ENCODE measurements at places on chromosomes 4 and X.

GRCh38 chr4:181550381-181550780 is 692.8 kb upstream of the TENM3 start:
- no peak for DNase-seq

DNA sequence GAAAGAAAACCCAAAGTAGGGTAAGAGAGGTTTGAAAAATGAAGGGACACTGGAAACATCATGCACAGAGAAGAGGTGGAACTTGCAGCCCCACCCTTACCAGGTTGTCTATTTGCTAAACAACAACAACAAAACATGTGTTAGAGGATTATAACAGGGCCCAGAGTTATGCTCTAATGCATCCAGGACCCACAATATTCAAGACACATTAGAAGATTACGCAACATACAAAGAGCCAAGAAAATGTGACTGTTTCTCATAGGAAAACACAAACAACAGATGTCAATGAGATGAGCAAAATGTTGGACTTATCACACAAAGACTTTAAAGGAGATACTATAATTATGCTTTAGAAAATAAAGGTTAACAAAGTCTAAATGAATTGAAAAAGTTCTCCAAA is 128.5 kb downstream of the LRBA start:
- no peak for DNase-seq

DNA sequence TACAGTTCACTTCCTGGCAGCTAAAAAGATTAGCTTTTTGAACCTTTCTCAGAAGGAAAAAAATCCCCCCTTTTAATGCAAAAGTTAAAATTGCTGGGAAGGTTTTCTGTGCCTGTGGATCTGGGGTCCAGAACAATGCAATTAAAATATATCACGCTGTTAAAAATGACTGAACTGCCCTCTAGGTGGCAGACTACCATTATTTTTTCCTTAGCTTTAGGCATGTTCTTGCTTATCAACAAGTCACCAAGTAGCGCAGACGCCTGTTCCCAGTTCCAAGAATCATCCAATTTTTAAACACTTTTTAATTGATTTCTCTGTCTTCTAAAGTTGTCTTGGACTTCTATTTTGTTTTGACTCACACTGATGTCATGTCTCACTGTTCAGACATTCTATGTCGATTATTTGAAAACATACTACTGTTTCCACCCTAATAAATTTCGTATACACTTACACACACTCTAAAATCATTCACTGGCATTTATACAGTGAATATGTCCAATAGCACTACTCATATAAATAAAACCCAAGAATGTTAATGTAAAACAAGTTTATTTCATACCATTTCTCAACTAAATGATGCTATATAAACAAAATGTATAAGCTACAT is 661.6 kb downstream of the RAPGEF2 start:
- no peak for DNase-seq

DNA sequence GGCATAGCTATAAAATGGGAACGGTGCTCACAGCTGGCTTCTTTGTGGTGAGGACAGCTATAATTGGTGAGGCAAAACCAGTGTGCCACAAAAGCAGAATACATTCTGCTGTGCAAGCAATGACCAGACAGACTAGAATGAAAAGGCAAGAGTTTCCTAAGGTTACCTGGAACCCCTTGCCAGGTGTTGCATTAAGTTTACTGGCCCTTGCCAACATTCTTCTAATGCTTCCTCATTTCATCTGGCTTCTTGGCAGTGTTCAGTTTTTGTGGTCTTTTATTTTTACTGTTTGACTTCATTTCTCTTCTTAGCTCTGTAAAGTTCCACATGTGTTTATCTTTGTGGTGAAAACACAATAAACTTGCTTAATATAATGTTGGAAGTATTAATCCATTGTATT is 131.4 kb downstream of the PTTG2 start:
- DNase-seq = no peak

GRCh38 chr4:89949782-89950387 is 55.2 kb downstream of the MMRN1 start:
- DNase-seq = no peak

DNA sequence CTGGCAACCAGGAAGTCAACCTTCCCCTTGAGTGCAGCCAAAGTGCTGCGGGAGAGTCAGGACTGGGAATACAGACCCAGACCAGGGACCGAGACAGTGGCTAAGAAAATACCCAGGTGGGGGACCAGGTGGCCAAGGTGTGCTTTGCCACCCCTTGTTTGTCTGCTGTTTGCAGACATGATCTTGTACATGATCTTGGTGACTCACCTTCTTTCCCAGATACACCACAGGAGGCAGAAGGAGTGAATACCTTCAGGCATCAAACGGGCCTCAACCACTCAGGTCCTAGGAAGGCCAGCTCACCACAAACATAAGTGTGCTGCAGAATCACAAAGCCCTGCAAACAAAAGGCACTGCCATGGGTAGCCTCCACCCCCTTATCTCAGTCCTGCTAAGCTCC is 62.0 kb downstream of the CNGA2 start:
- DNase-seq = no peak

DNA sequence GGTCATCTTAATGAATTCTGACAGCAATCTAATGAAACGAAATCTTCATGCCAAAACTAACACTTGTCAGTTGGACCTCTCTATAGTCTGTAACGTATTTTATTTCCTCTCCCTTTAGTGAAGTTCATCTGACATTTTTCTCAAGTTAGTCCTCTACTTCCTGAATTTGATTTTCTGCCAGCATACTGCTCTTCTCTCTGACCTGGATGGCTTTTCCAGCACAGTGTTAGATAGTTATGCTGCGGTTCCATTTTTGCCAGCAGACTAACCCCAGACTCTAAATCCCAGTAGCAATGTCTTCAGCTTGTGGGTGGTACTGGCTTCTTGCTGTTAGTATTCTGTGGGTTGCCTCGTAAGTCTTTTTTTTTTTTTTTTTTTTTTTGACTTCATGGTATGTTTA is 146.7 kb upstream of the VEGFC start:
- no peak for DNase-seq

GRCh38 chr4:1194010-1194900 is 21.9 kb upstream of the SPON2 start:
- DNase-seq = no peak

DNA sequence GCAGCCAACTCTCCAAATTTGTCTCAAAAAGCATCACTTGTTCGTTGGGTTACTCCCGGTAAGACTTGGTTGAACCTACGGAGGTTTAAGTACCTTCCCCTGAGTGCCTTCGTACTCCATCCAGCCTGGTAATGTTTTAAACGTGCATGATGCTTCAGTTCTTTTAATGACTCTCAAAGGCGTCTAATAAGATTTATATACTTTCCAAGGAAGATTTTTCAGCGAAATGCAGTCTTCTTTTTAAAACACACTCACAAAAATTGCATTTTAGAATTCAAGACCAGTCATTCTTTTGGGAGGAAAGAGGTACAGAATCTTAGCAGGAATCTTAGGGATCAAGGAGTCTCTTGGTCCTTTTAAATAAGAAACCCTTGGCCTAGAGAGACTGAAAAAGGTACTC is 430 bp upstream of the TRPC3 start:
- DNase-seq = no peak

DNA sequence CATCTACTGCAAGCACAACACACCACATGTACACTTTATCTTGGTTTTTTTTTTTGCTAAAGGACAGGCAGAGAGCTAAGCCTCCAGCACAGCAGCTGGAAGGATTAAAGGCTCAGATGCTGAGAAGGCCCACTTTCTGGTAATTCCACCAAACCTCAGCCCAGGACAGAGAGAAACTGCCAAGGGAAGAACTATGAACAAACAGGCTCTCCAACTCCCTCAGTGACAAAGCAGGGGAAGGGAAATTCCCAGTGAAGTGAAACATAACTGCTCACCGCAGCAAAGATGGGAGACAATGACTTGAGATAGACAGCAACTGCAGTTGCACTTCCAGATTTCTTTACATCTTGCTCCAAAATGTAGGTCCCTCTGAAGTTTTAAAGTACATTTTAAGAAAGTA is 4.8 kb downstream of the PROM1 start:
- DNase-seq = no peak

DNA sequence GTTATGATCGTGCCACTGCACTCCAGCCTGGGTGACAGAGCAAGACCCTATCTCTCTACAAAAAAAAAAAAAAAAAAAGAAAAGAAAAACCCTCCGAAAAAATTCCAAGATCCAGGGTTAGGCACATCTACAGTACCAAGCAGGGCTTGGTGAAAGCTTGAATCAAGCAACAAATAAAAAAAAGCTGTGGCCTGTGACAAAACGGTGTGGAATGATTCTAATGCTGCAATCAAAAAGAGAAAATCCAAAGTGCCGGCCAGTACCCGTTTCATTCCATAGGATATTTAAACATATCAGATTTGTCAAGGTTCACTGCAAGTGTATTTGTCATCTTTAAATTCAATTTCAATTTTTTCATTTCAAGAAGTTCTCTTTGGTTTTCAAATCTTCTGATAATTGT is 20.5 kb downstream of the RWDD4 start:
- DNase-seq = no peak

- no peak for DNase-seq
Measured at GRCh38 chr4:84862064-84862463, 104.4 kb downstream of the WDFY3 start.

DNA sequence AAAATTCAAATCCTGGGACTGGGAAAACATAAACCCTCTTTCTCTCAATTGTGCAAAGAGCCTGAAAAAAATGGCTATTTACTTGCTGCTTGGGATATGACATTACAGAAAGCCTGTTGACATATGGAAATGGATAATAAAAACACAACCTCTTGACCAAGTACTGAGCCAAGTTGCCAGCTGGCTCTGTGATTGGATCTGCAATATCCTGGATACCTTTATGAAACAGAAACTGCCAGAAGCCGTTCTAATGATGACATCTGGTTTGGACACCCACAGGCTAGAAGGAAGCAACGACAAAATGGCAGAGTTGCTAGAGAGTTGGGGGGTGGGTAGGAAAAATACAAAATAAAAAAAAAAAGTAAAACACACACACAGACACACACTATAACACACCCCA is 481.4 kb downstream of the FAT4 start:
- no peak for DNase-seq

GRCh38 chr4:22780317-22780716 is 87.6 kb downstream of the GBA3 start:
- DNase-seq = no peak

- DNase-seq = no peak
Measured at GRCh38 chr4:184320631-184321030, 103.0 kb upstream of the ENPP6 start.

DNA sequence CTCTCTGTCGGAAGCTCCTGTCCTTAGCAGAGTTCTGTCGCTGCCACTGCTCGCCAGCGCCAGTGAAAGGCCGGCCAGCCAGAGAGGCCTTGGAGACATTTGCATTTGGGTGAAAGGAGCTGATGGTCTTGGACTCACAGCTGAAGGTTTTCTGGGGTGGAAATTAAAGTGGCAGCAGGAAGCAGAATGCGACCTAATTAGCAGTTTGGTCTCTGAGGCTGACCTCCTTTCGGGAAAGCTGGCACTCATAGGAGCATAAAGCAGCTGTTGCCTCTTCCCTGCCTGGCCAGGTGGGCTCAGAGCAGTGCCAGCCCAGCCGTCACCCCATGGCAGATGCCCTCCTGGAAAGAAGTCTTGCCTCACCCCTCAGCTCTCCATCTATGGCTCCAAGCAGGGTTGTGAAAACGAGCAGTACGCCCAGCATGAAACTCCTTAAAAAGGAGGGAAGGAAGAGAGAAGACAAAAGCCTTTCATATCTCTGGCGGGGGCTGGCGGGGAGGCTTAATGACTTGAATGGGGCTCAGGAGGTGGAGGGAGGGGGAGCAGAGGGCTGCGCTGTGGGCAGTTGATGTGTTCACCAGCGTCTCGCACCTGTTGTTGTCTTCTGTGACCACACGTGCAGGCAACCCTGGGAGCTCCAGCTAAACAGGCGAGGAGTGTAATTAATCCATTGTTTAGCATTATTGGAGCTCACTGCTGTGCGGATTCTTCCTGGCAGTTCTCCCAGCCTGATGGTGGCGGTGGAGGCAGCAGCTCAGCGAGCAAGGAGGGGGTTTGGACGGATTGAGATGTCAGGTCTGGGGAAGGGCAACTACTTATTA is 264.0 kb downstream of the MID1IP1 start:
- DNase-seq = no peak

DNA sequence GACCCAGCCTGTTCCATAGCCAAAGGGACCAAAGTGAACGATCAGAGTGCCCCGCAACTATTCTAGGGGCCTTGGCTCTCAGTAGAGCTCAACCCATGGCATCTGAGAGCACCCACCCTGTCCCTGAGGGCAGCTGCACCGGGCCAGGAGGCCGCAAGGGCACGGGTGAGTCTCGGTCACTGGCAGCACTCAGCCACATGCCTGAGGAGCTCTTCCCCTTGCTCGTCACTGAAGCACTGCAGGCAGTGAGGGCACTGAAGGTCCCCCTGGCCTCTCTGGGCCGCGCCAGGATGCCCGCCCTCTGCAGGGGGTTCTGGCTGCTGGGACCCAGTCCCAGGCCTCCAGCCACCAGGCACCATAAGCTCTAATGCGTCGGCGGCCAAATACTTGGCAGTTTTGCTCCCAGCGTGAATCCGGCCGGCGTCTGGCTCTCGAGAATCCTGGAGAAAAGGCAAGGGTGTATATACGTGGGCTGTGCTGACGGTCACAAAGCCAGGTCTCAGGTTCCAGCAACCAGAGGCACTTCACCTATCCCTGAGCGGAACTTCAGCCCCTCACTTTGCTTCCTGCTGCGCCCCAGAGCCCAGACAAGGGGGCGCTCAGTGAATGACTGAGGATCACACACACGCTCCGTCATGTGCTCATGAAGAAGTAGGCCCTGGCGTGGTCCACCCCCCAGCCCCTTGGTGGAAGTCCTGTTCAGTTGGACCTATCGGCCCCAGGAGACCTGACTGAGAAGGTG is 13.9 kb downstream of the TNIP2 start:
- DNase-seq = no peak

GRCh38 chrX:155611302-155611701 is 1.4 kb downstream of the TMLHE start:
- DNase-seq = no peak

- no peak for DNase-seq
Measured at GRCh38 chr4:122822466-122822865, 4.2 kb upstream of the FGF2 start.

- DNase-seq = no peak
Measured at GRCh38 chr4:24979554-24979953, 51.2 kb downstream of the LGI2 start.

- DNase-seq = no peak
Measured at GRCh38 chrX:103376979-103377324, 614 bp downstream of the BEX3 start.

- DNase-seq = peak; percentile 57
Measured at GRCh38 chr4:173288296-173288695, 45.9 kb downstream of the HMGB2 start.

DNA sequence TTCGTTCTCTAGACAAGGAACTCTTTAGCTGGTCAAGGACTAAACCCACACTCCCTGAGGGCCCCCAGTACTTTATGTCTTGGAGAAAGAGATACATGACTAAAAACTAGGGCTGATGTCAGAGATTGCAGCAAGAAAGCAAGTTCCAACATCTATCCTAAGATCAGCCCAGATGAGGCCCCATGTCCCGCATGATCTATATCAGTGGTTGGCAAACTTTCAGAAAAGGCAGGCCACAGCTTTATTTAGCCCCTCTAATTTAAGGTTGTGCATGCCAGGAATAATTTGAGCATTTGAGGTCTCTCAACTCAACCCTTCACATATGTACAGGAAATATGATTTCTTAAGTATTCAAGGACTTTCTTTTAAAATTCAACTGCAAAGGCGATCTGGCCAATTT is 44.1 kb upstream of the FRMD7 start:
- DNase-seq = no peak
